Activated T-cell treated with anti-CD3 and anti-CD28 coated beads for 1 hour (primary cell): ENCODE measurements at places on chromosomes 2 and 18.
A peak's percentile ranks its signal among the peaks of the same experiment; 100 is the strongest.

DNA sequence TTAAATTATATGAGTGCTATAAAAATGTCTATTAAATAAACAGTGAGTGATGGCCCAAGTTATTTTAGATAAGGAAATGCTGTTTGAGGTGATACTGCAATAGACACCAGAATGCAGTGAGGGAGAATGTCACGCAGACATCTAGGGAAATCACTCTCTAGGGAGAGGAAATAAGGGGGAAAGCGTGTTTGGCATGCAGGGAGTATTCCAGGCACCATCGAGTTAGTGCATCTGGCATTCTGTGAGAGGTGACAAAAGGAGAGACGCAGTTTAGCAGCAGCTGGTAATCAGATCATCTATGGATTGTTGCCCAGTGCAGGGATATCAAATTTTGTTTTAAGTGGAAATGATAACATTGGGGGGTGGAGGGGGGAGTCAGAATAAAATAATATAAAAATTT is 175.4 kb upstream of the NETO1 start:
- DNase-seq, result no peak

GRCh38 chr2:222034058-222034457 is 264.7 kb downstream of the PAX3 start:
- no peak for DNase-seq

- no peak for DNase-seq
These were observed 203.0 kb downstream of the SETBP1 start for GRCh38 chr18:44883671-44884070.

- no peak for DNase-seq
These were observed 94.4 kb downstream of the STPG4 start for GRCh38 chr2:47060652-47061170.

GRCh38 chr2:26887151-26887550 is 39.2 kb downstream of the DPYSL5 start:
- no peak for DNase-seq

GRCh38 chr18:39453882-39454281 is 1888.3 kb upstream of the CELF4 start:
- DNase-seq, result no peak

DNA sequence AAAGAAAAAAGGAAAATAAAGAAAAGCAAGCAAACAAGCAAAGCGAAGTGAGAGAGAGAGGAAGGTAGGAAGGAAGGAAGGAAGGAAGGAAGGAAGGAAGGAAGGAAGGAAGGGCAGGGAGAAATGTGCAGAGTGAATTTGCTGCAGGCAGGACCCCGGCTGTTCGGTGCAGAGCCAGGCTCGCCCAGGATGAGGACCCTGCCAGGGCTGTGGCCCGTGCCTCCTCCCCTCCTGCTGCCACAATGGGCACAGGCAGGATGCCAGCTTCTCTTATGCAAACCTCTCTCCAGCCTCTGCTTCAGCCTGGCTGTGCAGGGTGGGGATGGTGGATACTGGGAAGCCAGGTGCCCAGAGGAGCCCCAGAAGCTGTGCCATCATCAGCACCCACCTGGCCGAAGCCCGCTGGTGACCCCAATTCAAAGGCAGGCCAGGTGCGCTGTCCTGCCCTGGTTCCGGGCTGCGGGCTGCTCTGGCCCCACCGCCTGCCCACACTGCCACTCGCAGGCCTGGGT is 3.2 kb downstream of the GPR17 start:
- DNase-seq, result no peak

- no peak for DNase-seq
These were observed 1149.5 kb upstream of the FANCL start for GRCh38 chr2:59390581-59390980.

DNA sequence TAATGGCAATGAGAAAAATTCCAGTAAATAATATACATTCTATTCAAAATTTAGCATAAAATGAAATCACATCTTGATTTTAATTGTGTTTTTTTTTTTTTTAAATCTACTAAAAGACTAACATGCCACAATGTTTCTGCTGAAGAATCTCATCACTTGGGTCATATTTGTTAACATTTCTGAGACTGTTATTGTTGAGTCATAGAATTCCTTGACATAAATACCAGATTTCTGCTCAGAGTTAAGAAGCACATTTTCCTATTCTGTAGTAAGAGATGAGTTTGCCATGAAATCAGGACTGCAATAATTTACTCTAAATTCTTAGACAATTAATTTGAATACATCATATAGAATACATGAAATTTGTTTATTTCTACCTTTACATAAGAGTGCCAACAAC is 154.9 kb upstream of the KYNU start:
- DNase-seq, result no peak

GRCh38 chr2:28527196-28527595 is 31.3 kb downstream of the PLB1 start:
- DNase-seq, result no peak

DNA sequence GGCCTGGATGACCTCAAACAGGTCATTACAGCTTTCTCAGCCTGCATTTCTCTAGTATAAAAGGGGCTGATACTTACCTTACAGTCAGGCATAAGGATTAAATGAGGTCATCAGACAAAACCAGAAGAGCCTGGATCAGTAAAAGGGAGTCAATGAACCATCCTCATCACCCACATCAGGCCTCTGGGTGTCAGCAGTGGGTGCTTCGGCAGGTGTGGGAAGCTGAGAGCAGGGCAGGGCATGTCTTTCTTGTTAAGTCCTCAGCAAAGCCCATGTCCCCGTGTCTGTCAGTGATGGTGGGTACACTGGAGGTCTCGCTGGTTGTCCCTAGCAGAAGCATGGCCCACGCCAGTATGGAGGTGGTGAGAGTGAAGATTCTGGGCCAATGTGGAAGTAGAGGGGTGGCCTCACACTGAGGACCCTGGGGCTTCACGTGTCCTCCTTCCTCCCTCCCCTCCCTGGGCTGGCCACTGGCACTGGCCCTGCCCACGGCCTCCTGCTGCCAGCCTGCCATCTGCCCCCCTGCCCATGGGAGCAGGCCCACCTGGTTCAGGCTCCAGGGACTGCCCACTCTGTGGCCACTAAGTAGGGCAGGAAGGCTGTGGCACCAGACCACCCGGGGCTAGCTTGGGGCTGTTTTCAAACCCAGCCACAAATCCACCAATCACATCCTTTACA is 4.4 kb downstream of the ADRA2B start:
- DNase-seq, result no peak

DNA sequence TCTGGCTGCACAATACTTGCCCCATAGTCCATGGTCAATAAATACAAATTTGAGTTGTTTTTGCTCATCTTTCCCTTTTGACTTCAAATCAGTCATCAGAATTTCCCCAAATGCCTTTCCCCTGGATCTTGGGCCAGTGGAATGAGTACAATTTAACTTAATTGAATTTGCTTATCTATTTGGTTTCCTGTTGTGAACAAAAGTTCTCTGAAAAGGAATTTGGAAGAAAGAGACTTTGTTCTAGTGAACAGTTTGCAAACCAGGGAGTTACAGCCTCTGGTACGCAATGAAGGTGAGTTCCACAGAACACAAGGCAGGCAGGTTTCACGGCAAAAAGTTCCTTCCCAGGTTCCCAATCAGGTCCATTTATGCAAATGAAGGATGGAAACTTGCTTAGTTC is 1.2 kb upstream of the UGT1A1 start:
- no peak for DNase-seq

DNA sequence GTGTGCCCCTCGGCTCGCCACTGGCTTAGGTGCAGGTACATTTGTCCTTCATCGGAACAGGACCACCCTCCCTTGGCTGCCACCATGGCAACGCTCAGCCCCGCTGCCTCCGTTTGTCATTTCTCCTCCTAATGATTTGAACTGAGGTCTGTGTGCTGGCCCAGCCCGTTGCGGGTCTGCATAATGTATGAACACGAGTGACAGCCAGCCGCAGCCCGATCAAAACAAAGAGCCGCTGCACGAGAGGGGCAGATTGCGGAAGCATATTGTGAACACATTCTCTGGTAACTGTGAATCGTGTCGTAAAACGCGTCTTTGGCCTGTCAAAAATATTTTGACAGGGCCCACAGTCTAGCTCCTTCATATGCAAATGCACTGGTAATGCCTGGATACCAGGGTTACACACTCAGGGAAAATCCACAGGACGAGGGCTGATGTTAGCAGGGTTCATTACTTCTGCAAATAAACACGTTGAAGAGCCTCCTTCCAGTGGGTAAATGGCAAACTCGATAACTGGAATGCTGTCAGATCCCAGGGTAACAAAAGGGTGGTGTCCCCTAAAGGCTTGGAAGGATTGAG is 137.0 kb downstream of the AGAP1 start:
- DNase-seq, result no peak

- DNase-seq, result no peak
These were observed 298.6 kb upstream of the FAM98A start for GRCh38 chr2:33897741-33898140.

- no peak for DNase-seq
These were observed 96.9 kb downstream of the CHN1 start for GRCh38 chr2:174908284-174908683.

- DNase-seq, result no peak
These were observed 8.3 kb upstream of the IL1RN start for GRCh38 chr2:113119111-113119510.

DNA sequence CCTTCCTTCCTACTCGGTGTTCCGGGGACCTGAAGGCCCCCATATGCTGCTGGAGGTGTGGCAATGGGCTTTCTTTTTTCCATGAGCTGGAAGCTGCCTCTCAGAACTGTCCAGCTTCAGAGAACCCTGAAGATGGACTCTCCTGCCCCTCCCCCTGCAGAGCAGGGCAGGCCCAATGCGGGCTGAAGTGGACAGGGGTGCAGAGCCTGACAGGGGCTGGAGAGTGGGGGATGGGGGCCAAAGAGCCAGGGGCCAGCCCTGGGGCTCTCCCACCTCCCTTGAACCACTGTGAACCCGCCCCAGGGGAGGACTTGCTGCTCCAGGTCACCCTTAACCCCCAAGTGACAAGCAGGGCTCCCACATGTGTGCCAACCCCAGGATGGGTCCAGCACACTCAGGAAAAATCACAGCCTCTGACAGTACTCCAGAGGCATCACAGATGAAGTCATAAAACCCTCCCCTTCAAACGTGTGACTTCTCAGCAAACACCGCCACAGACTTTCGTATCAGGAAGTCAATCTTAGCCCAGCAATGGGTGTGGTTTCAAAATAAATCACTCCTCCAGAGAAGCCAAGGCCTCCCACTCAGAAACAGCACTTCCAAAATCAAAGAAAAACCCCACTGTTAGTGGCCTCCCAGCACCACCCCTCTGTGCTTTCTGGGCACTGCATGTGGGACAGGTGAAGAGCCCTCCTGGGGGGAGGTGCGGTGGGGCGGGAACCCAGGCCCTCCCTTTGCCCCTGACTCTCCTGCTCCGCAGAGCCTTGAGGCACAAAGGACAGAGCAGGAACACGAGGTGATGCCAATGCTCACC is 135.8 kb downstream of the HDAC4 start:
- peak; percentile 42 for DNase-seq

- no peak for DNase-seq
These were observed 231.1 kb upstream of the HS6ST1 start for GRCh38 chr2:128549646-128550260.

DNA sequence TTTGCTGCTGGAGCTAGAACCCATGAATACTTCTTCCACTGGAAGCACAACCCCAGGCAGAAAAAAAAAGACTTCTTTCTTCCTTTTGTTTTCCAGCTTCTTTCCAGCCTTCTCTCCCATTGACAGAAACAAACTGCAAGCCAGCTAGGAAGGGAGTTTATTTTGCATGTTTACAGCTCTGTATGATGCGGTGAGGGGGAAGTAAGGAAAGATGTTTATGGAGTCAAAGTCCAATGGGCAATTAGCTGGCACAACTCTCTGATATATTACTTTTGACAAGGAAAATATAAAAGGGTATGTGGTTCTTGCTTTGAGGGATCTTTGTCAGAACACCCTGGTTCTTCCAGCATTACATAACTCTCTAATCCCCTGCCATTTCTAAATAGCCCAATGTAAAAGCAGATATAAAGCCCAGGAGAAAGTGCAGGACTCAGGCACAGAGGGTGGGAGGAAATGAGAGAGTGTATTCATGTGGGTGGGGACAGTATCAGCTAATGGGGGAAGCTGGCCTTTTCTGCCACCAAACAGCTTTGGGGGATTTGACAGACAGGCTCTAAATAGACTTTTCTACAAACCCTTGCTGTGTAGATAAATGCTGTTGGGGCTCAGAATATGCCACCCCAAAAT is 9.3 kb upstream of the NMS start:
- no peak for DNase-seq

- DNase-seq, result no peak
These were observed 376.3 kb downstream of the ARHGAP15 start for GRCh38 chr2:143505542-143505941.
